ENCODE measurements at places on chromosomes 5 and 9.
A peak's percentile ranks its signal among the peaks of the same experiment; 100 is the strongest.

DNA sequence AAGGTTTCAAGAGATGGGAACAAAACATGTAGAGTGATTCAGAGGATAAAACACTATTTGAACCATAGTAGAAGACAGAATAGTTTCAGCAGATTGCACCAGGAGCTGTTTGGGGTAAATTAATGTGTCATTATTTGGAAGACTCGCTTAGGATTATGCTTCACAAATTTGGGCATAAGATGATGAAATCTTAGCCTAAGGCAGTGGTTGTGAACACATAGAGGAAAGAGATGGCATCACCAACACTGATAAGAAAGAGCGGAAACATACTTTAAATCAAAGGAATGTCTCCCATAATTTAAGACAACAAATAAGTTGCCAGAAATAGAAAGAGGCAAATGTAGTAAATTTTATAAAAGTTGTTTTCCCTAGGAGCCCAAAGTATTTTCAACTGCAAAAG lies 66.1 kb upstream of the TBCA start:
- no peak for DNase-seq

DNA sequence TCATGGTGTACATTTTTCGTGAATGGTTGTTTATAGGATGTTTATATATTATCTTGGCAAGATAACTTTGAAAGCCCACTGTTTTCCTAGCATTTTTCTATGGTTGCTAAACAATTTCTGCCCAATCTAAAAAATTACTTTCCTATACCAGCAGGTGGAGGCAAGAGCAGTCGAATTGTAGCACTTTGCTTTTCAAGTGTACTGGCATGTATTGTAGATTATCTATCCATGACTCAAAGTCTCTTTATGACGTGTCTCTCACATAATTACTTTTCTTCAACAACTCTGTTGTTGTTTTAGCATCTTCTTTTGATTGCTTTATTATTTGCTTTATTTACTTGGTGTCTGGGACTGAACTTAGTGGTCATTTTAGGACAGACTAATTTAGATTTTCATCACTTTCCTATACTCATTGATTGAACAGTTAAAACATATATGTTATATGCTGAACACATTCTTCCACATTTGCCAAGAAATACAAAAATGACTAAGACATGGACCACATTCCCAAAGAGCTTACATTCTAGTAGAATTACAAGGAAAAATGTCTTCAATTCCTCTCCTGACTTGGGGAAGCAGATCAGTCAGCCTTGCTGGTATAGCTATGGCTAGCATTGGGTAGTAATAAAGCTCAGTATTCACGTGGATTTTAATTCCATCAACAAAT lies 20.7 kb downstream of the NLN start:
- no peak for DNase-seq

DNA sequence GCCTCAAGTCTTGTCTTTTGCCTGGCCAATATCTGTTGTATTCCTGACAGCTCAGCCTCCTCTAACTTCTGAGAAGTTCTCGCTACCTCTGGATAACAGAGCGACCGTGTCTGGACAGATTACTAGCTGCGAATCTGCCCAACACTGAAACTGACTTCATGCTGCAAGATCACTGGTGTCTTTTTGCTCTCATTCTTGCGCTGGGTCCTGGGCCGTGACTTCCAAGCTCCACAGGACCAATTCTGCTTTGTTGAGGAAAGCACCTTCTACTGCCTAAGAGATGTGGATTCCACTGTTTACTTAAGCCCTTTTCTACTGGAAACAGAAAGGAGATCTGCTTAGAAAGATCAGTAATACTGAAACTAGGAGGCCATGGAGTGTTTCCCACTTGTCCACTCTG lies 978.8 kb upstream of the DMAC1 start:
- no peak for DNase-seq

- DNase-seq, result peak; percentile 39
These were observed 30.0 kb downstream of the TRIP13 start for GRCh38 chr5:922436-923280.

DNA sequence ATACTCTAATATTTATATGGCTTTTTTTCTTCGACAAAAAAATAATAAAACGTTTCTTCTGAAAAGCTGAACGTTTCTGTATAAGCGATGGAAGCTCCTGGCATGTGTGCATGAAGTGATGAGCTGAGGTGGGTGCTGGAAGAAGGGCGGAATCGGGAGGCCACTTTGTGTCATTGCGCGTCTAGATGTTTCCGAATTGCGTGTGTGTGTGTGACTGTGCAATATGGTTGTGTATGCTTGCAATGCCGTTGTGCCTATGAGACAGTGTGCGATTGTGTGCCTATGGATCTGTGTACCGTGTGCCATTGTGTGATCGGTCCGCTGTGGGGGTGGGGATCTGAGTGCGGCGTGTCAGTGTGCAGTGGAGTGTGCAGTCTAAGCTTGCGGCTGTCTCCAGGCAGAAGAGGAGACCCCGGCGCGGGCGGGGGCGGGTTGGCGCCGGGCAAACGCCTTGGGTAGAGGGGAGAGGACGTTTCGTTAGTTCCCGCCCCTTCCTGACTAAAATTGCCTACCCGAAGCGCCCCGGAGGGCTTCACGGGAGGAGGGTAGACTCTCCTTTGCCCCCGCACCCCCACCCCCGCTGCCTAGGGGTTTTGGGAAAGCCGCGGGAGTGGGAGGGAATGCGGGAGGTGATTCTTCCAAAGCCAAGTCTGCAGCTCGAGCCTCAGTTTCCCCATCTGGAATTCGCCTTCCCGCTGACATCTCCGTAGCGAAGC lies 24.2 kb downstream of the PCDHGC5 start:
- DNase-seq, result no peak

GRCh38 chr5:138954257-138955012 lies 79.3 kb upstream of the LRRTM2 start:
- DNase-seq, result no peak

GRCh38 chr5:22708770-22709328 lies 144.3 kb downstream of the CDH12 start:
- no peak for DNase-seq

DNA sequence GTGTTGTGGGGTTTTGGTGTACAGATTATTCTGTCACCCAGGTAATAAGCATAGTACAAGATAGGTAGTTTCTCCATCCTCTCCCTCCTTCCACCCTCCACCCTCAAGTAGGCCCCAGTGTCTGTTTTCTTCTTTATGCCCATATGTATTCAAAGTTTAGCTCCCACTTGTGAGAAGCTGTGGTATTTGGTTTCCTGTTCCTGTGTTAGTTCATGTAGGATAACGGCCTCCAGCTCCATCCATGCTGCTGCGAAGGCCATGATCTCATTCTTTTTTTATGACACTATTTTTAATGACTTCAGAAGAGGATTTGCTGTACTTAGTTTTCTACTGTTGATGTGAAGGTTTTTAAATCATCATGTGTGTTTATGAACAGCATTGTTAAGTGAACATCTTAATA lies 11.9 kb downstream of the CCDC180 start:
- DNase-seq, result no peak

- DNase-seq, result no peak
These were observed 224.1 kb upstream of the ISL1 start for GRCh38 chr5:51159164-51159563.

GRCh38 chr5:51466214-51466613 lies 83.0 kb downstream of the ISL1 start:
- DNase-seq, result no peak

DNA sequence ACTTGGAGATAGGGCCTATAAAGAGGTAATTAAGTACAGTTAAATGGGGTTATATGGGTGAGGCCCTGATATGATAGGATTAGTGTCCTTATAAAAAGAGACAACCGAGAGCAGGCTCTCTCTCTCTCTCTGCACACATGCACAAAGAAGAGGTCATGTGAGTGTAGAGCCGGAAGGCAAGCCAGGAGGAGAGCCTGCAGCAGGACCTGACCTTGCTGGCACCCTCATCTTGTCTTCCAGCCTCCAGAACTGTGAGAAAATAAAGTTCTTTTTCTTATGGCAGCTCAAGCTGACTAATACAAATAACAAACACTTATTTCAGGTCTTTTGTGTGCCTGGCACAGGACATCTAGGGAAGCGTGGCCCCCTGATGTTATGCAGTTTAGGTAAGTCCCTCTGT lies 62.1 kb downstream of the ARHGAP26 start:
- no peak for DNase-seq

- DNase-seq, result no peak
These were observed 162.8 kb downstream of the KCTD16 start for GRCh38 chr5:144333336-144333920.

DNA sequence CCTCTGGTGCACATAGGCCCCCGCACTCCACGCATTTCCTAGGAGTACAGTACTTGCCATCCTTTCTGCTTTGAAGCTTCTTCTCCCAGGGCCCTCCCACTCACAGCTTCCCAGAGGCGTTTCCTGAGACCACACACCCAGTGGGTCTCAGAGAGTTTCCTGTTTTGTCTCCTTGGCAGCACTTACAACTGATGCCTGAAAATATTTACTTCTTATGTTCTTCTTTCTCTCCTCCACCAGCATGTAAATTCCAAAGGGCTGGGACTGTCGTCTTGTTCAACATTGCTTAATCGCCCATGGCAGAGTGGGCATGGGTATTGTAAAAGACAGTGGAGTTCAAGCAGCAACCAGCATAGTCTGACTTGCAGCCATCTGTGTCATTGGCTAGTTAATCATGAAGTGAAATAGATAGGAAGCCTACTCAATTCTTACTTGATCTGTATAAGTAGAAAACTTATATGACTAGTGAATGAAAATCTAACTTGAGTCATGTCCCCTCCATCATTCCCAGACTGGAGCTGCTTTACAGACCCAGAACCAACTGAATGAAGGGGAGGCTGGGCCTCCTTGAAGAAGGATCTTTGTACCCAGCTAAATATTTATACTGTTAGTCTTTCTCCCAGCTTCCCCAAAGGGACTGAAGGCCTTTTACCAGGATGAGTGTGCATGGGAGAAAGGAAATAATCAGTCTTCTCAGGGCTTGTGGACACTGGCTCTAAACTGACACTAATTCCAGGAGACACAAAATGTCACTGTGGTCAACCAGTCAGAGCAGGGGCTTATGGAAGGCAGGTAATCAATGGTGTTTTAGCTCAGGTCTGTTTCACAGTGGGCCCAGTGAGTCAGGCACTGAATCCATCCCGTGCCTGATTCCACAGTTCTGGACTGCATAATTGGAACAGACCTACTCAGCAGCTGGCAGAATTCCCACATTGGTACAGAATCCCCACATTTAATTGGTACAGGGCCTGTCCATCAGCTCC lies 116.4 kb downstream of the SV2C start:
- no peak for DNase-seq

DNA sequence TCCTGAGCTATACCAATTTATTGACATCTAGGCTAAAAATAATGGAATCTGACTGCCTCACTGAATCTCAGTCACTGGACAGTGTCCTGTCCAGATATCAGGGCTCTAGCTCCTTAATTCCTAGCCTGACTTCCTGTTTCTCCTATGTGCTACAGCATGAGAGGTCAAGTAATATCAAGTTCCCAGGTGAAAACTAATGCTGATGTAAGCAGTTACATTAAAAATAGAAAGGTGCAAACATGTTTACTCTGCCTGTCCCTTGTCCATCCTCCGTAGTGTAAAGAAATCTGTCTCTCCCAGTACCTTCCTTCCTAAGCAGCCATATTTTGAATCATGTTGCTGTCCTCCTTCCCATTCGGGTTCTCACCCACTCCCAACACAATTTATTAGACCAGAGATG lies 145.9 kb upstream of the GHR start:
- no peak for DNase-seq

DNA sequence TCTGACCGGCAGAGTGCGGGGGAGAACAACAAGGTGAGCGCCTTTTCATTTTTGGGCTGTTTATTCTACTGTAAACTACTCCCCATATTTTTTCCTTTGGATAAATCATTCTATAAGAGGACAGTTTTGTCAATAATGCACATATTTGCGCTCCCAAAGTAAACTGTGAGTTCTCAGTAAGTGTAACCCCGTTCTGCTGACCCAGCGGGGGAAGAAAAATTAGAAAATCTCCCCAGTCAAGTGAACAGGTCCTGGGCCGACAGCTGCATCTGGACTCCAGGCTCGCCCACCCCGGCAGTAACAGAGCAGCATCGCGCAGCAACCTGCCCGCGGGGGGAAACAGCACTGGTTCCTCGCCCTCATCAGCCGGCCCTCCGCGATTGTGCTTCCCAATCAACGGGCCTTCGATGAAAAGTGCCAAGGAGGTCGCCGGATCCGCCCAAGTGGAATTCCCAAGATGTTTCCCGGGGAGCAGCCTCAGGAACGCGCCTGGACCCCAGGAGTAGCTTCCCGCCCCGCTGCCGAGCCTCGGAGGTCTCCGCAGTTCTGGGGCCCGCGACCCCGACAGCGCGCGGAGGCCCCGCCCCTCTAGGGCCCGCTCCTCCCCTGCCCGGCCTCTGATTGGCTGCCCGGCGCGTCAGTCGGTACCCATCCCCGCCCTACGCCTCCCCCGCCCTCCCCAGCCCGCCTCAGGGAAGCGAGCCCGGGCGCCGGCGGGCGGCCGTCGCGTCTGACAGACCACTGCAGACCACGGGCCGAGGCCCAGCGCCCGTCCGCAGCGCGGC lies at the start of gene OTULINL:
OTULINL (plus strand) TSS at position 687 of the 785 bp plus-strand sequence. CDS start 103 bp downstream, outside the sequence.
- peak; percentile 88 for DNase-seq

DNA sequence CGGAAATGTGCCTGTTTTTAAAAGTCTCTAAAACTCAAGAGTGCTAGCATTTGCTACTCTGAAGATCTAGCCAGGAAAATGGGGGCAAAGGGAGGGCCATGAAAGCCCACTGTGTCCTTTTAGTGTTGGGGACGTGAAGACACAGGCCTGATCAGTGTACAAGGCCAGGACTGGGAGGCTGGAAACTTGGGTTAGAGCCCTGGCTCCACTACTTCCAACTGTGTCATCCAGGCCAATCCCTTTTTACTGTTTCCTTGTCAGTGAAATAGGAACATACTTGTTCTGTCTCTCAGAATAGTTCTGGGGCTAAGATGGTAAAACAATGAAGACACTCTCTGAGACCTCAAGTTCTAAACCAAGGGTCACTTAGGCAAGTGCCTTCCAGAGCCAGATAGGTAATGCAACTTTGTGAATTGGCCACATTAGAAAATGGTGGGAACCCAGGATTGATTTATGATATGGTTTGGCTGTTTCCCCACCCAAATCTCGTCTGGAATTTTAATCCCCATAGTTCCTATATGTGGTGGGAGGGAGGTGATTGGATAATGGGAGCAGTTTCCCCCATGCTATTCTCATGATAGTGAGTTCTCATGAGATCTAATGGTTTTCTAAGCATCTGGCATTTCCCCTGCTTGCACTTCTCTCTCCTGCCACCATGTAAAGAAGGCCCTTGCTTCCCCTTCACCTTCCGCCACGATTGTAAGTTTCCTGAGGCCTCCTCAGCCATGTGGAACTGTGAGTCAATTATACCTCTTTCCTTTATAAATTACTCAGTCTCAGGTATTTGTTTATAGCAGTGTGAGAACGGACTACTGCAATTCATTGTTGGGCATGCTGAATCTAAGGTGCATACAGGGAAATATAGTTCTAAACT lies 30.4 kb upstream of the B4GALT1 start:
- no peak for DNase-seq

GRCh38 chr9:26809795-26810194 lies 82.8 kb downstream of the CAAP1 start:
- no peak for DNase-seq

- no peak for DNase-seq
These were observed 13.7 kb upstream of the ADRA1B start for GRCh38 chr5:159902444-159903121.

GRCh38 chr9:102796244-102796643 lies 198.9 kb upstream of the CYLC2 start:
- DNase-seq, result no peak

Data from right lobe of liver (tissue), 6 donors.